ENCODE measurements at places on chromosomes 12 and 14. TPM values are rescaled to one million over a fixed set of nuclear protein-coding genes. Genes with fewer than 3 reads are reported as not detected.

The MUCL1 gene
- total RNA-seq = not detected

- DNase-seq = peak; percentile 62
These were observed 6.0 kb downstream of the SPTB start for GRCh38 chr14:64873506-64874219.

GRCh38 chr12:105382771-105383622 lies 52.5 kb downstream of the C12orf75 start:
- peak; percentile 74 for DNase-seq

DNA sequence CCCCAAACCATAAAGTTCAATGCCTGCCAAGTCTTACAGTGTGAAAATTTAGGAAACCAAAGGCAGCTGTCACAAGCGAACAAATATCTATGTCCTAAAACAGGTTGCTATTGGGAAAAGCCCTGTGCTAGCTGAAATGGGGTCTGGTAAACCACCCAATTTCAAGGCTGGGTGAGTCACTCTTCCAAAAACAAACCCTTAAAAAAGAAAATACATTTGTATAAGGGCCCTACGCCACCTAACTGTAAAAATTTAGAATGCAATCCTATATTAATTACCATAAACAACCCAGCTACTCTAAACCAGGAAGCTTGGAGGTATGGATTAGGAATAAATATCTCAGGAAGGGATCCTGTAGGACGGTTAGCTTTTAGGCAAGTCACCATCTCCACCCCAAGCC lies 32.1 kb downstream of the PRMT8 start:
- no peak for DNase-seq

- no peak for DNase-seq
These were observed 64.4 kb downstream of the NUAK1 start for GRCh38 chr12:106074361-106074705.

DNA sequence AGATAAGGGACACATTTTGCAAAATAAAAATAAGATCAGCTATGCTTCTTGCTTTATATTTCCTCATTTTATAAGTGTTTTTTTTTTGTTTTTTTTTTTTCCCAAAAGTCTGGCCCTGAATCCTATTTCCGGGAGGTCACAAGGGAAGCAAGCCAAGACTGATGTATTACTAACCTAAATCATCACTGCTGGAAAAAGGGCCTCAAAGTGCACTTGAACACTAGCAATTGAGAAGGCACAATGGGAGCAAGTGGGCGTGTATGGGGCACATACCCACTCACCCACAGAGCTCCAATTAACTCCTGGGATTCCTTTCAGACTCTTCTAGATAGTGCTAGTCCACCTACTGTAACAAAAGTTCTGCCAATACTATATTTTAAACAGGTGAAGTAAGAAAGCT lies 58.8 kb downstream of the STON2 start:
- DNase-seq = no peak

GRCh38 chr12:2836574-2836973 lies 1.7 kb upstream of the NRIP2 start:
- DNase-seq = no peak

DNA sequence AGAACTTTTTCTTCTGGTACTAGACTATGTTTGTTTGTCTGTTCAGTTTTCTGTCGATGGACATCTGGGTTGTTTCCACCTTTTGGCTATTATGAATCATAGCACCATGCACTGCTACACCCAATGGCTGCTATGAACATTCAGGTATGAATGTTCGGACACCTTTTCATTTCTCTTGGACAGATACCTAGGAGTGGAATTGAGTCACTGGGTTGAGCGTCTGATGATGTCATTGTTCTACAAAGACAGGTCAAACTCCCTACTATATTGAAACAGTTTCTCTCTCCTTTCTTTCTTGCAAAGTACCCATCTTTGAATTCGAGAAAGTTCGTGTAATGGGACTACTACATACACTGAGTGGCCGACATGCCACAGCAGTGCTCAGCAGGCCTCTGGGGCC lies 44.7 kb downstream of the KCTD10 start:
- DNase-seq = no peak

- no peak for DNase-seq
These were observed 32.7 kb downstream of the NOPCHAP1 start for GRCh38 chr12:105018776-105019175.

DNA sequence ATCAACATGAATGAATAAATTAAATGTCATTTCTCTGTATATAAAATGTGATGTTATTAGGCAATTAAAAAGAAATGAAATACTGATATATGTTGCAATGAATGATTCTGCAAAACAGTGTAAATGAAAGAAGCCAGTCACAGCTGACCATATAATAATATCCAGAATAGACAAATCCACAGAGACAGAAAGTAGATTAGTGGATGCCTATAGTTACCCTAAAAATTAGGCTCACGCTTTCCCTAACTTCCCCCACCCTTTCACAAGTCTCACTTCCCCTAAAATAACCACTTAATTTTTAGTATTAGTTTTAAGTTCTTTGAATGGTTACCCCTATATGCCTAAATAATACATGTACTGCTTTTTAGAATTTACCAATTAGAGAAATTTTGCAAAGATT lies 348.9 kb upstream of the FAR2 start:
- no peak for DNase-seq

DNA sequence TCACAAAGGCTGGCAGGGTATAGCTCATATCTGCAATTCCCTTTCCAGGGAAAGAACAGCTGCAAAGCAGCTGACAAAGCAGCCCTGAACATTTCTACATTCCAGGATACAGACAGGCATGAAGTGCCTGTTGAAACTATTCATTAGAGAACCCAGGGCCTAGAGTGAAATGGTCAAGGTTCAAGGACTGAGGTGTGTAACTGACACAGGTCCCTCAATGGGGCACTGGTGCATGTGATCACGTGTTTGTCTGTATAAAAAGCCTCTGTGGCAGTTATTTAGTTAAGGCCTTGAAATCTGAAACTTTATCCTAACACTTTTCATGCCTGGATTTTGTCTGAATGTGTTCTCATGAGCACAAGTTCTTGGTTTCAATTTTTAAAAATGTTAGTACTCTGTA lies 47.1 kb downstream of the GIT2 start:
- peak; percentile 67 for DNase-seq

Data from fibroblast of villous mesenchyme (primary cell).